ENCODE measurements at places on chromosomes 2 and 18.

DNA sequence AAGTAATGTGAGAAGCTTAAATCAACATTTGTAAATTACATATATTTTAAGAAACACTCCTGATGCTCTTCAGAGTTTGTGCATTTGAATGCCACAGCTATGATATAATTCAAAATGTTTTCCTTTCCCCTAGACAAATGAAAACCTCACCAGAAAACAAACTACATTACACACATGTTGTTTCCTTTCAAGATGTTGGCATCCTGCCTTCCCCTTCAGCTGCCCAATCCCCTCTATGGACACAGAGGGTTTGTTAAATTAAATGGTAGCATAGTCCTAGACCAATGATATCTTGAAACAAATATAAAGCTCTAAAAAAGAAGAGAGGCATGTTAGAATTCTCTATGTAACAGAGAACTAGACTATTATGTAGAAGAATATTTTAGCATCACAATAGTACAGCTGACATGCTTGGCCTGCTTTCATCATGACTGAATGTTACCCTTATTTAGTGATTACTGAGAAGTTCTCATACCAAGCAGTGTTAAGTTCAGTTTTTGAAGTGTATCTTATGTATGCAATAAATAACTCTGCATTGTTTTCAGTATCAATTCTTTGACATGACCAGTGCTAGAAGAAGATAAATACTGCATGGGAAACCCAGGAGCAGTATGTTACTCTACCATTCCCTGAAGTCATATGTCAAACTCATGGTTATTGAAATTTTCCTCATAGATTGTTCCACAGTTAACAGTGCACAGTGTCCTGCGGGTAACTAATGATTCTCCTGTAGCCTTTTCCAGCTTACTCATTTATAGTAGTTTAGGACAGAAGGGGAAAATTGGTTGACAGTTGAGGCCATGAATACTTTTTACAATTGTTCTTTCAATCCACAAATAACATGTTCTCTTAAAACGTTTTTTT is 316.3 kb upstream of the KCNJ3 start:
- no peak for DNase-seq

GRCh38 chr2:62177392-62178049 is 18.4 kb upstream of the B3GNT2 start:
- no peak for DNase-seq

DNA sequence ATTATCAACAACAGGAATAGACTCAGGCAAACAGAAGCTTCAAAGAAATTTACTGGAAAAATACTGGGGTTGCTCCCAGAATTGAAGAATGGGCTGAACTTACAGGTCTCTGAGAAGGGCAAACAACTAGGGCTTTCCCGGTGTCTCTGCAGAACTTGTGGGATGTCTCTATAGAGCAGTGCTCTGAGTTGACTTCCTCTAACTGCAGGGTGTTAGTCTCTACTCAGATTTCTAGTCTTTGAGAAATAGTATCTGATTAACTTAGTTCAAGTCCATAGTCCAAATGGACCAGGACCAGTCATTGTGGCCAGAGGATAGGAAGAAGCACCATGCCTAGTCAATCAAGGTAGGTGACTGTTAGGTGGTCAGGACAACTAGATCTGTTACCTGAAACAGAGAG is 45.8 kb downstream of the LIMS1 start:
- no peak for DNase-seq

- DNase-seq = no peak
Measured at GRCh38 chr2:75454241-75454620, 106.5 kb downstream of the EVA1A start.

DNA sequence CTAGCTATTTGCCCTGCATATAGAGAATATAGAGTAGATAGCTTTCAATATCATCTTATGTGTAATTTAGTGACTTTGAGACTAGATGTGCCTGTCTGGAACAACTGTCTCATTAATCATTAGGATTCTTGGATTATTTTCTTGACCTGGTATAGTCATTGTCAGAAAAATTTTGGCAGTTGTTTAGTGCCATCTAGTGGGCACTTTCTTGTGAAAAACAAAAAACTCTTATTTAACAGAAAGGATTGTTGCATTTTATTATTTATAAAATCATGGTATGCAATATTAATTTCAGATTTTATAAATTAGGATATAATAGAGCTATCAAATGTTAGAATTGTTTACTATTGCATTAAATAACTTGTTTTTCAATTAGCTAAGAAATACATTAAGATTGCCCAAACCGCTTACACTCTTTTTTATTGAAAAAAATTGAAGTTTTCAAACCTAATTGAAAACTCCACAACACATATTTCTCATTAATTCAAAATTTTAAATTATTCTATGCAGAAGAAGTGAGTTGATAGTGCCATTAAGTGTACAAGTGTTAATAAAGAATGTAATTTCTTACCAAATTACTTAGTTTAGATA is 80.3 kb downstream of the DYNAP start:
- no peak for DNase-seq

DNA sequence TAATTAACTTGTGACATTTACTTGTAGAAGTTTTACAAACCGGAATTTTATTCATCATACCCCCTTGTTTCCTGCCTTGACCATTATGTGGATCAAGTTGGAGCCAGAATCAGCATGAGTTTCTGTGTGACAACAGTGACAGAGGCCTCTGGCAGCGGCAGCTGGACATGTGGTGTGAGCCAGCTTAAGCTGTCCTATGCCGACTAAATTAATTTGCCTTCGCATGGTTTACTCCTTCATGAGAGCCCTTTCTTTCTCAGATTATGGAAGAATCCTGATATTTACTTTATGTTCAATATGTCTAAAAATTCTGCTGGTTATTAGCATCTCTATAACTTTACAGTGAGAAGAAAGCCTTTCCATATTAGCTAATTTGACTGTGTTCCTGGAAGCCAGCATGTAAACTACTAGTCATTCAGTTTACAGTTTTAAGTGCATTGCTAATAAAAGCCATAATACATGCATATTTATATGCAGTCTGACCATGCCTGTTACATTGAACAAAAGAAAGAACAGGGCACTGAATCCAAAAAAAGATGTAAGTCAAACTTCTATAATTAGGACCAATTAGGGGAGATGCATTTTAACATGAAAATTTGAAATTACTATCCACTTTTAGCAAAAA is 495.8 kb upstream of the ACVR2A start:
- no peak for DNase-seq

- no peak for DNase-seq
Measured at GRCh38 chr2:61135510-61135909, 26.5 kb upstream of the C2orf74 start.

GRCh38 chr18:48785736-48786454 is 164.9 kb downstream of the SMAD7 start:
- DNase-seq = no peak

- DNase-seq = no peak
Measured at GRCh38 chr2:129379411-129379810, 600.1 kb upstream of the RAB6C start.

DNA sequence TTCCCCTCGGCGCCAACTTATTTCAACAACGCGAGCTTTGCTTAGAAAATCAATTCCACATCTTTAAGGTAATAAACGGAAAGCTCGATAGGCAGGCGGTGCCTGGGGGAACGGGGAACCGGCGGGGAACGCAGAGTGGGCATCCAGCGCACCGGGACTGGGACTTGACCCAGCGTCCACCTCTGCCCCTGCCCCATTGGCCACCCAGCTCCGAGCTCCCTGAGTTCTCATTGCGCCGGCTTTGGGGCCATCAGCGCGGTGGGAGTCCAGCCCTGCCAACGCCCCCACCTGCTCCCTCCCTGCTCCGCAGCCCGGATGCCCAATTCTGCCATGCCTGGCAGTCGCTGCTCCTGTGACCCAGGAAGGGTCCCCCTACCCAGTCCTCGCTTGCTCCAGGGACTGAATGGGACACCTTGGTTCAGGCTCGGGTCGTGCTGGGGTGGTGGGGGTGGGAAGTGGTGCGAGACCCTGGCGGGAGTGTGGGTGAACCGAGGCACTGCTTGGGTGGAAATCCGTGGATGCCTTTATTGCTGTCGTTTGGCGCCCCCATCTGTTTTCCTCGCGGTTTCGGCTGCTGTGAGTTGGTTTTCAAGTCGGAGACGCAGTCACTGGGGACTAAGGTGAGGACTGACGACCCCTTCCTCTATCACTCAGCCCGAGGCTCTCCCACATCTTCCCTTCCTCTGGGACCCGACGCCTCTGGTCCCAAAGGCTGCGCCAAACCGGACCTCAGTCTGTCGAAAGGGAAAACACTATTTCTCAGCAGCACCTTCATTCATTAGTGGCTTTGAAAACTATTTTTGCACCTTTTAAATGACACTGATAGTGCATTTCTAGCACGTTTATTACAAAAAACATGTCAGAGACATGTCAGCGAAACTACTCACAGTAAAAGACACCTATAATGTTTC is 2.4 kb upstream of the EVX2 start:
- DNase-seq = no peak

- no peak for DNase-seq
Measured at GRCh38 chr2:235734688-235735231, 240.9 kb downstream of the AGAP1 start.

- no peak for DNase-seq
Measured at GRCh38 chr2:100248044-100248330, 74.3 kb downstream of the LONRF2 start.

DNA sequence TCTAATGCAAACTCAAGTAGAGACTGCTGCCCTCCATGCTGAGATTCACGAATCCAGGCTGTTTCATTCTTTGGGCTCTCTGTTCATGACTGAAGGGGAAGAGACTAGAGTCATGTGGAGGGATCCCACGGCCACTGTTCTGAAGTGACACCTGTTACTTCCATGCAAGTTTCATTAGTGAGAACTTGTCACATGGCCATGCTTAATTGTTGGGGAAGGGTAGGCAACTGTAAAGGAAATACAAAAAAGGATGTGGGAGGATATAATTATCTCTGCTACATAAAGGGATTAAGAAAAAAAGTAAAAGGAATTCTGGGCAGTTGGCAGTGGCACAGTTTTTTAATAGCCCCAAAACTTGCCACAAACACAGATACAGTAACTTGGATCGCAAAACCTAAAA is 28.0 kb upstream of the PSME4 start:
- DNase-seq = no peak

DNA sequence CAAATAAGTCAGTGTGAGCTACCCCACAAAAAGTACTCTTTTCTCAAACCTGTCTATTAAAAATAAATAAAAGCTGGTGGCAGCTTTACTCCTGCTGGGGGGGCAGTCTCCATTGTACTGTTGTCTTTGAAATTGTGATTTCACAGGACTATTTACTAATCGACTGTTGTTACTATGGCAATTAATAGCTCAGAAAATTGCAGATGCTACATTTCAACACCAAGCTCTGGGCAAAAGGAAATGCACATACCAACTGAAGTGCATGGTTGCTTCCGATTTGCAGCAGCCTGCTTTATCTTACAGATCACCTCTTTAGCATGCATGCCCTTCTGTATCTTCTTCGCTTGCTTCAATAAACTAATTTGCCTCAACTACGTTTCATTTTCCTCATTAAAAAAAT is 117.6 kb upstream of the DAPL1 start:
- no peak for DNase-seq

DNA sequence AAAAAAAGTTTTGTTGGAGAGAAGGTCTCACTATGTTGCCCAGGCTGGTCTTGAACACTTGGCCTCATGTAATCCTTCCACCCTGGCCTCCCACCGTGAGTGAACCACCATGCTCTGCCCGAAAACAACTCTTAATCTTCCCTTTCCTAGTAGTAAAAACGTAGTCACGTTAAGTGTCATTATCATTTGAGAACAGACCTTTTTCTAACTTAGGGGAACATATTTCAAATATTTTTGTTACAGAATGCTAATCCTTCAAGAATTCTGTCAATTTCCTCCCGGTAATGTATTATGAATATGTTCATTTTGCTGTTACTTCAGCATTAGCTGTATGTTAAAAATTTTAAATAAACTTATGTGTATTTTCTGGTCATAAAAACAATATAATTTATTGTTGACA is 49.7 kb downstream of the MTA3 start:
- DNase-seq = no peak

GRCh38 chr2:219398721-219399363 is 11.1 kb upstream of the DNPEP start:
- no peak for DNase-seq

DNA sequence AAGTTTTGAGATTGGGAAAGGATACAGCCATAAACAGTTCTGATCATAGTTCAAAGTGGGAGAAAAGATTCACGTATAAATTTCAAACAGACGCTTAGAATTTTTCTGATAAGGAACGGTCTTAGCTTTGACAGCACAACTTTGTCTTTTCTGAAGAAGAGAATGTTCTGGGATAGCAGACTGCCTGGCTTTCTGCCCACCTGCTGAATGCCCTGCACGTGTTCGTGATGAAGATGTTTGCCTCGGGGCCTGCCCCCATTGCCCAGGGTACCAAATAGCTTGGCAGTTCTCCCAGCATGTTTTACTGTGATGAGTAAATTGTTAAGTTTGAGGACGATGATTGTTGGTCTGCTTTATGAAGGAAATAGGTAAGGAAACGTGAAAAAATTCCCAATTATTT is 4.6 kb downstream of the MRPL33 start:
- no peak for DNase-seq

- no peak for DNase-seq
Measured at GRCh38 chr2:6771634-6772611, 93.8 kb downstream of the CMPK2 start.

DNA sequence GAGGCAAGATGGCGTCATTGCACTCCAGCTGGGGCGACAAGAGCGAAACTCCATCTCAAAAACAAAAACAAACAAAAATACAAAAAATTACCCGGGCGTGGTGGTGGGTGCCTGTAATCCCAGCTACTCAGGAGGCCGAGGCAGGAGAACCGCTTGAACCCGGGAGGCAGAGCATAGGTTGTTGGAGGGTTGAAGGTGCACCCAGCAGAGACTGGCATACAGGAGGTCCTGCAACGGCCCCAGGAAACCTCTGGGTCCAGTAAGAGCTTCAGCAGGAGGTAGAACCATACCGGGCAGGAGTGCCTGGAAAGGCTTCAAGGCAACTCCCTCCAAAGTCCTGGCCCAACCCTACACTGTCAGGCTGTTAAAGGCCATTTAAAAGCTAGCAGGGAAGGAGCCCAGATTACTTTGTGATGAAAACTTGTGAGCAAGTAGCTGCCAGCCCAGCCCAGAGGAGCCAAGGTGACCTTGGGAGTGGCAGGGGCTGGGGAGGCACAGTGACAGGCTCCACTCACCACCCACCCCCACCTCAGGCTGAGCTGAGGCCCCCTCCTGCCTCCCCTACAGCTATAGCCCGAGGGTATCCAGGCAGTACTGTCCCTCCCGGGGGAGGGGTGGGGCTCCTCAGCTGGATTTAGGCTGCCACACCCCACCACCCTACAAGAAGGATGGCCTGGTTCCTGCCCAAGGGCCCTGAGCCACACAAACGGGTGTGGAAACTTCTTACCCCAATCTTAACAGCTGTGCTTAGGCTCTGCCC is 28.1 kb downstream of the TFCP2L1 start:
- DNase-seq = no peak
